ENCODE measurements at places on chromosomes 13 and 19. TPM values are rescaled to one million over a fixed set of nuclear protein-coding genes. Genes with fewer than 3 reads are reported as not detected.

The LIPE gene
- total RNA-seq, result 54.9 TPM

The ACER1 gene
- not detected for total RNA-seq

The CD33 gene
- total RNA-seq, result 1.4 TPM

The MBD3L2 gene
- total RNA-seq, result not detected

The ANGPTL4 gene
- total RNA-seq, result 4.1 TPM

The PLVAP gene
- 32.8 TPM for total RNA-seq

The NXNL1 gene
- 0.59 TPM for total RNA-seq

The PEX11G gene
- 1.9 TPM for total RNA-seq

The ZNF320 gene
- total RNA-seq, result 9.2 TPM

DNA sequence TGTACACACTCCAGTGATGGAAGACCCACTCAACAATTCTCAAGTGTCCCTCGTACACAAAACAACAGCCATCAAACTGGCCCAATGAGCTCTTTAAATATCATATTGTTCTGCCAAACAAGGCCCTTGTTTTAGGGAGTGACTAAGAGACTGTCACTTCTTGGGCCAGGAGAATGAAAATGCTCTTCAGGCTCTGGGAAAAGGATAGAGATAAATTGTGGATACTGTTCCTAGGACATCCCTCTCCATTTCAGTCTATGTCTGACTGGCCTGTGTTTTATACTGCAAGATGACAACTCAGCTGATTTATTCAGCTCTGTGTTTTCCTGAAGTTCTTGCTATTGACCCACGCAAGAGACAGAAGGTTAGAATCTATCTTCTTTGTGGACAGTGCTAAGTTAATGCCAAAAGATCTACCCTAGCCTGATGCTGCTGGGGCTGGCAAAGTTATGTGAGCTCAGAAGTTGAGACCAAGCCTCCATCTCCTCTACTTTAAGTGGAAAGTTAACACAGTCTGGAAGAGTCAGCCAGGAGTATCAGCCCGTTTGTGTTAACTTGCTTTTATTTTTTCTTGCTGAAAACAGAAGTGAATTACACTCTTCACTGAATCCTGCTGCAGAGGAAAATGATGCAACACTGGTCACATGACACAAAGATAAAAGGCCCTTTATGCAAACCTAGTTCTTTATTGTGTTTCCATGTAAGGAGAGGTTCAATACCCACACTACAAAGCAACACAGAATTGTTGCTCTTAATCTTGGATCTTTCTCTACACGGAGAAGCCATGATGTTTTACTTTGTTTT, 14.6 kb downstream of the FRY start:
- DNase-seq, result no peak

DNA sequence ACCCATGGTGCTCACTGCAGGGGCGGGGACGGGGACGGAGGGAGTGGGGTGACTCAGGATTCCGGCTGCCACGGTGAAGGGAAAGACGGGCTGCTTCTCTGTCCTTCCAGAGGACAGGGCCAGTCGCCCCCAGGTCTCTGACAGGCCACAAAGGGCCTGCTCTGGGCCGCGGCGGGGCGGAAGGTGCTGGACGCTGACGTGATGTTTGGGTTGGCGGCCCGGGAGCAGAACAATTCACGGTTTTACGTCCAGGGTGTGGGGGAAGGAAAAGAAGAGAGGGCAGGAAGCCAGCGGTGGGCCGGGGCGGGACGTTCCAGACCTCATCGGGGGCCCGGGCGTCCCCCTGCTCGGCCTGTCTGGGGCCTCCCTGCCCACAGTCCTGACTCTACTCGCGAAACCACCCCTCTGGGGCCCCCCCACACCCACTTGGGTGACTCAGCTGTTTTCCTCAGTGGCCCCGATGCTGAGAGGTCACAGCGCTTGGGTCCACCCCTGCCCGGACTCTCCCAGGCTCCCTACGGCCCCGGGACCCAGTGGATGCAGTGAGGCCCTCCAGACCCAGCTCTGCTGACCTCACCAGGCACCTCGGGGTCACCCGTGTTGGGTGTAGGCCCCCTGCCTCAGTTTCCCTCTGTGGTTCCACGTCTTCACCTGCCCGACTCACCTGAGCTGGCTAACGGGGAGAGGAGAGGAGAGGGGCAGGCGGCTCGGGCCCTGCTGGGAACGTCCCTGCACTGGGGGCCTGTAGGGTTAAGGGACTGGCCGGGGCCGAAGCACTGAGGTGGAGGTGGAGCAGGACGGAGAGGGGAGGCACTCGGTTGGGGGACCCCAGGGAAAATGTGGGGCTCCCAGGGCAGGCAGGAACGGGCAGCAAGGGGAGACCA, 29.2 kb downstream of the PIP5K1C start:
- peak; percentile 90 for DNase-seq

GRCh38 chr19:4911314-4911713, 2.0 kb downstream of the UHRF1 start:
- no peak for DNase-seq

DNA sequence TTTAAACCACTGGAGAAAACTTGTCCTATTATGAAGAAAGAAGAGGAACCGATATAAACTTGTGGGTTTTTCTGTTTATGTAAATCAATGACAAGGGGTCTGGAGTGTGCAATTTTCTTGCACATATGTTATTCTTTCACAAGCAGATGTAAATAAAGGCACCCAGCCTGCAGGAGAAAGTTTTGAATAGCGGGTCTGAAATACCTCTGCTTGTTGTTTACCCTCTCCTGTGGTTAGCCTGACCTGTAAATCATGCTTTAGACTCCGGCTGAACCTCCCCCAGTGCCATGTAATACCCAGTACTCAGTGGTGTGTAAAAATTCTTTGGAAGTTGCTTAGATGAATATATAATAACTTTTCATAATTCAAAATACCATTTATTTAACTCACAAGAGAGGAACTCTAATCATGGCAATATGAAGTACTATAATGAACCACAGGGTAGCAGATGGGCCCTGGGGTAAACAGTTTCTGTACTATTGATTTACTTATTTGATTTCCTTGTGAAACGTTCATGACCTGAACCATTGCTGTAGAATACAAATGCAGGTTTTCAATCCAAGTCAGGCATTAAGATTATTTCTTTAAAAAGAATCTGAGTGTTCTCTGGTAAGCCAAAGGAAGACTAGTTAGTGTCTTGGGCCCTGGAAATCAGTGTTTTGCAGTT, 245.1 kb downstream of the LMO7 start:
- no peak for DNase-seq

GRCh38 chr19:30692181-30692811, 320.1 kb downstream of the ZNF536 start:
- DNase-seq, result no peak

DNA sequence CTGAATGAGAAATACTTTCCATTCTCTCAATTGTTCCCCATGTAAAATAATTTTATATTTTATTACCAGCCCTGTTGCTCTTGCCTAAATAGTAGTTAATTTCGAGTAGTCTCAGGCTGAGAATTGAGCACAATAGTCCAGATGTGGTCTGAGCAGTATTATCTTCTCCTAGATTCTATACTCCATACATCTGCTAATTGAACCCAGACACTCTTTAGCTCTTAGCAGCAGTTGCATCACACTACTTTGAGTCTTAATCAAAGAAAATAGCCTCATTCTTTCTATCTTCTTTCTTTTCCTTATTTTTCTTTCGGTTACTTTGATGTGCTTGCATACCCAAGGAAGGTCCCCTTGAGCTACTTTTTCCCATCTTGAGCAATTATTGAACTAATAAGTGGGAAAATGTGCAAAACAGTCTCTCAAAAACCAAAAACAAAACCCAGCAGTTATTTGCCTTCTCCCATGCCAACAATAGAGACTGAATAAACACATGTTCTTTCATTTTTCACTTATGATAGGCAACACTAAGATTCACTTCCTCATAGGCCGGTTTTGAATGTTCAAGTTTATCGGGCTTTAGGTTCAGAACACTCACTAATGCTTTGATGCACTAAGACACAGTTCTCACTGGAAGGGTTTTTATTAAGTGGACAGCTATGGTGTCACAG, 204.5 kb downstream of the POU4F1 start:
- DNase-seq, result no peak

DNA sequence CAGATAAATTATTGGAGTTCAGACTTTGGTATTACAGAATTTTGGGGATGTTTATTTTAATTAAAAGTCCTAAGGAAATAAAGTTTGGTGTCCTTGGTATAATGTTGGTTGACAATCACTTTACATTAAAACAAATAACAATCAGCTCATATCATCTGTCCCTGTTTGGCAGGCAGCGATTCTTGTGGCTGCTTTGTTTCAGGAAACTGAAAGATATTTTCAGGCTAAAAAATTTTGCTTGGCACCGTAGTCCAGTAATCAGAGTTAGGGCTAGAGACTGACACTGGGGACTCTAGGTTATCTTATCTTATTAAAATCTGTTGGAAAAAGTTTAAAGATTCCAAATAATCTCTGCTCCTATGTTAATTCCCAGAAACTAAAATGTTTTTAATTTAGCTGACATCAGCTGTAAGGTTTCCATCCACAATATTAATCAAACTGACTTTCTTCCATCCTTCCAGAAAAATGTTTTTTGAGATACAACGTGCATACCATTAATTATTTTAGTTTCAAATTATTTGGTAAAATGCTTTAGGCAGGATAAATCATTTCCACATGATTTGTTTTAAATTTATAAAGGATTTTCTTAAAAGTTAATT, 97.6 kb downstream of the ZIC5 start:
- DNase-seq, result no peak

DNA sequence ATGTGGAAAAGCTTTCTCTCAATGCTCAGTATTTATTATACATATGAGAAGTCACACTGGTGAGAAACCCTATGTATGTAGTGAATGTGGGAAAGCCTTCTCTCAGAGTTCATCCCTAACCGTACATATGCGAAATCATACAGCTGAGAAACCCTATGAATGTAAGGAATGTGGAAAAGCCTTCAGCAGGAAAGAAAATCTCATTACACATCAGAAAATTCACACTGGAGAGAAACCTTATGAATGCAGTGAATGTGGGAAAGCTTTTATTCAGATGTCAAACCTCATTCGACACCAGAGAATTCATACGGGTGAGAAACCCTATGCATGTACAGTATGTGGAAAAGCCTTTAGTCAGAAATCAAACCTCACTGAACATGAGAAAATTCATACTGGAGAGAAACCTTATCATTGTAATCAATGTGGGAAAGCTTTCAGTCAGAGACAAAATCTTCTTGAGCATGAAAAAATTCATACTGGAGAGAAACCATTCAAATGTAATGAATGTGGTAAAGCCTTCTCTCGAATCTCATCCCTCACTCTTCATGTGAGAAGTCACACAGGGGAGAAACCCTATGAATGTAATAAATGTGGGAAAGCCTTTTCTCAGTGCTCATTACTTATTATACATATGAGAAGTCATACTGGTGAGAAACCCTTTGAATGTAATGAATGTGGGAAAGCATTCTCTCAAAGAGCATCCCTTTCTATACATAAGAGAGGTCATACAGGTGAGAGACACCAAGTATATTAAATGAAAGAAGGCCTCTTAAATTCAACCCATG, 34.4 kb downstream of the ZNF568 start:
- DNase-seq, result no peak

DNA sequence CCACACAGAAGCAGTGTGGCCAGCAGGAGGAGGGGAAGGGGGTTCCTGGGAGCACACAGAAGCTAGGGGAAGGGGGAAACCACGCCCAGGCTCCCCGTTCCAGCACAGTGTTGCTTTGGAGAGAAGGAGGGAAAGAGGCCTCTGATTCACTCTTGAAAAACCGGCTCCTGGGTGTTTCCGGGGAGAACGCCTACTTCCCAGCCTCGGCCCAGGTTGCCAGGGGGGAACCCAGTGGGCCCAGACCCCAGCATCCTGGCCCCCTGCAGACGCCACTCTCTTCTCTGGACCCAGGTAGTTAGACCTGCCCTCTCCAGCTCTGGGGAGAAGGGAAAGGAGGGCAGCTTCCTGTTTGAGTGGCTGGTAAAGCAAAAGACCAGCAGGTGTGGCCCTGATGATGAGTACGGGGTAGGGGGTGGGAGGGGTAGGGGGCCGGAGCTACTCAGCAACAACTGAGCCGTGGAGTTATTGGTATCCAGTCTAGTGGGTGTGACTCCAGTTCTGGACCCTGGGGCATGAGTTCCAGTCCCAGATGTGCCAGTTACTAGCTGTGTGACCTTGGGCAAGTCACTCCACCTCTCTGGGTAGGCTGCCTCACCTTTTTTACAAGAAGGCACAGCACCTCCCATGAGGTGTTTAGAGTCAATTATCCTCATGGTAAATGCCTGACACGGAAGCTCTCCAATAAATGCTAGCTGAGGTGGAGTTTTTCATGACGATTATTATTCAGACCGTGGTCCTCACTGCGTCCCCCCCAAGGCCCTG, 836 bp downstream of the GIPC1 start:
- DNase-seq, result no peak

GRCh38 chr19:13401388-13401787, 104.9 kb downstream of the CACNA1A start:
- no peak for DNase-seq

DNA sequence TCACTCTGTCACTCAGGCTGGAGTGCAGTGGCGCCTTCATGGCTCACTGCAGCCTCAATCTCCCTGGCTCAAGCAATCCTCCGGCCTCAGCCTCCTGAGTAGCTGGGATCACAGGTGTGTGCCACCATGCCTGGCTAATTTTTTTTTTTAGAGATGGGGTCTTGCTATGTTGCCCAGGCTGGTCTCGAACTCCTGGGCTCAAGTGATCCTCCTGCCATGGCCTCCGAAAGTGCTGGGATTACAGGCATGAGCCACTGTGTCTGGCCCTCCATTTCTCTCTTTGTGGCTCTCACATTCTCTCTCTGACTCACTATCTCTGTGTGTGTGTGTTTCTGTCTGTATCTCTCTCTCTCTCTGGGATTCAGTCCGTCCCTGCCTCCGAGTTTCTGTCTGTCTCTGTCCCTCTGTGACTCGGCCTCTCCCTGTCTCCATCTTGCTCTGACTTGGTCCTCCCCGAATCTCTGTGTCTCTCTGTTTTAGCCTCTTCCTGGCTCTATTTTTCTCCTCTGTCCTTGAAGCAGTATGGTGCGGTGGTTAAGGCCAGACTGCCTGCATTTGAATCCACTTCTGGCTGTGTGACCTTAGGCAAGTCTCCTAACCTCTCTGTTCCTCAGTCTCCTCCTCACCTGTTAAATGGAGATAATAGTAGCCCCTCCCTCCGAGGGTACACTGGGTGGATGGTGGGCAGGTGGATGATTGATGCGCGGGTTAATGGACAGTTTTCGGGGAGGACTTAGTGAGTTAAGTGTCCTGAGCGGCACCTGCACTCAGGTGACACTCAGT, 11.0 kb downstream of the MEIS3 start:
- no peak for DNase-seq

- DNase-seq, result no peak
Observed at GRCh38 chr13:103101500-103101899, 35.3 kb upstream of the SLC10A2 start.

DNA sequence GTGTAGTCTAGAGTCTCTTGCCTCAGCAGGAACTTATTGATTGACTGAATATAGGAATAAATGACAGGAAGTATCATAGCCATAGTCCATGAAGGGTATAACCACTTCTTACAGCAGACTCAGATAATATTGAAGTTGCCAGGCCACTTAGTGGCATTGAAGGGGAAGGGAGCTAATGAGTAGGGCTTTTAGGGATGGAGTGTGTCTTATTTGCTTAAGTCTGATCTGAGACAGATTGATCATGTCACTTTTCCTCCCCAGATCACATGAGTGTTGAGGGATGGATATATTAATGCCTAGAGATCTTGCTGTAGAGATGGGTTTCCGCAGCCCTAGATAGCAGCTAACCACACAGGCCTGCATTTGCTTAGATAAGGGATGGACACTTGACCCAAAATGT, 62.2 kb upstream of the NBEA start:
- no peak for DNase-seq

All from cardiac septum (tissue), 1 donor.